ENCODE measurements at places on chromosomes 5 and 9.

GRCh38 chr5:139664727-139665351 lies 16.7 kb downstream of the CXXC5 start:
- no peak for DNase-seq

DNA sequence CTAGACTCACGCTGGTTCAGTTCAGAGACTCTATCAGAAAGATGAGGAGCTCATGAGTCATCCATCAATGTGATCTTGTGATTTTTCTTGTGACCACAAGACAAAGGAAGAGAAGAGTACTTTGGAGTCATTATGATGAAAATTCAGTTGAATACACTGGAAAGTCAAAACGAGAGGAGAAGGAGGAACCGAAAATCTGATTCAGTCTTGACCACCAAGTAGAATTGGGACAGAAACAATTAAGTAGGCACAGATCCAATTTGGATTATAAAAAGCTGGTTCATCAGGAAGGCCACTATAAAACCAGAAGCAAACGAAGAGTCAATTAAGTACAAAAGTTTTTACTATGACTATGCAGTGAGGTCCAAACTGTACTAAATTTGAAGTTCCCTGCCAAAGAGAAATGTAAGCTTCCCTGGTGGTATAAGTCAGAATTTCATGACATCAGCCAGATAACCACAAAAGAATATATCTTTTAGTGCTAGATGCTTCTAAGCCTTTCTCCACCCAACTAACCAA lies 90.9 kb downstream of the THBS4 start:
- no peak for DNase-seq

DNA sequence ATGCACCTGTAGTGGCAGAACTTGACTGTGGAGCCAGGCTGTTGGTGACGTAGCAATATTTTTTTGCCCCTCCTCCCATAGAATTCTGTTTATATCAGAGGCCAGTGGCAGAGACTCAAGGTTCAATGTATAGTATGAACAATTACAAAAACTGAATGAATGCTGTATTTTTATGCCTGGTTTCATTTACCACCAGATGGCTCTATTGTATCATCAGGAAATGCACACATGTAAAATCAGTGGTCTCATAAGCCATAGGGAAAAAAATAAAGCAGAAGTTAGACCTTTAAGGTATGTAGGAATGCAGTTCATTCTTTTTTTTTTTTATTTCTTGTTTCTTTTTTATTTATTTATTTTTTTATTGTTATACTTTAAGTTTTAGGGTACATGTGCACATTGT lies 43.6 kb downstream of the CCDC192 start:
- DNase-seq, result no peak

DNA sequence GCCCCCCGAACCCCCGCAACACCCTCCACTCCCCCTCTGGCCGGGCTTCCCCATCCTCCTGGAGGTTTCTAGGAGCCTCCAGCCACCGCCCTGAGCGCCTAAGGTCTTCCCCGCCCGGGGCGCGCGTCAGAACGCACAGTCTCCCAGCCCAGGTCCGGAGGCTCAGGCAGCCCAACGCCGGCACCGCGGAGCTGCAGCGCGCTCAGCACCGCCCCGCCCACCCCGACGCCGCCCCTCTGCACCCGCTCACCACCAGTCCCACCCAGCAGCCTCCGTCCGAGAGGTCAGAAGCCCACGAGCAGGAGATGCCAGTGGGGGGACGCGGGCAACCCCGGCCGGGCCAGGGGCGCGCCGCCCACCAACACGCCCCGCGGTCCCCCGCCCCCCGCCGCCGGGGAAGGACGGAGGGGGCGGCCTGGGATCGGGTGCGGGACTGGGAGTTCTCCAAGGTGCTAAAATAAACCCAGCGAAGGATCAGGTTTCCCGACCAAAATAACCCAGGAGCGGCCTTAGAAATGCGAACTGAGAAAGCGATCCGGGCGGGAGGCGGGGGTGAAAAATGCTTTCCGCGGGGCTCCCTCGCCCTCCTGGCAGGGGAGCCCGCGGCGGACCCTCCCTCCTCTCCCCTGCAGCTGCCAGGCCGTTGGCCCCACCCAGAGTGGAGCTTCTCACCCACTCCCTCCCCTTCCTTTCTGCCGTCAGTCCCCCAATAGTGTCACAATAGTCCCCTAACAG lies 6.5 kb upstream of the FAM78A start:
- DNase-seq, result no peak

GRCh38 chr9:14362175-14362574 lies 48.2 kb upstream of the NFIB start:
- DNase-seq, result no peak

GRCh38 chr9:25677301-25678146 lies 720 bp downstream of the TUSC1 start:
- no peak for DNase-seq

DNA sequence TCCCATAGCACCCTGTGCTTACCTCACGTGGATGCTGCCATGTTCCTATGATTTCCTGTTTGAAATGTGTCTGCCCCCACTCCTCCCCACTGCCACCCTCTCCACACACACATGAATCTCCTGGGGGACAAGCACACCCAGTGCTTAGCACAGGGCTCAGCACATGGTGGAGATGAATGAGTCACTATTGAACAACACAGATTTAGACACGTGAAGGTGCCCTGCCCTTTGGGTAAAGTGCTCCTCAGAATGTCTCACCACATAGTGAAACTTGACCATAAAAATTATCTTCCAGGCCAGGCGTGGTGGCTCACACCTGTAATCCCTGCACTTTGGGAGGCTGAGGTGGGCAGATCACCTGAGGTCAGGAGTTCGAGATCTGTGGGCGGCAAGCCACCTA lies 98.8 kb upstream of the PCA3 start:
- DNase-seq, result no peak

GRCh38 chr5:64569858-64570257 lies 64.0 kb downstream of the RGS7BP start:
- no peak for DNase-seq

DNA sequence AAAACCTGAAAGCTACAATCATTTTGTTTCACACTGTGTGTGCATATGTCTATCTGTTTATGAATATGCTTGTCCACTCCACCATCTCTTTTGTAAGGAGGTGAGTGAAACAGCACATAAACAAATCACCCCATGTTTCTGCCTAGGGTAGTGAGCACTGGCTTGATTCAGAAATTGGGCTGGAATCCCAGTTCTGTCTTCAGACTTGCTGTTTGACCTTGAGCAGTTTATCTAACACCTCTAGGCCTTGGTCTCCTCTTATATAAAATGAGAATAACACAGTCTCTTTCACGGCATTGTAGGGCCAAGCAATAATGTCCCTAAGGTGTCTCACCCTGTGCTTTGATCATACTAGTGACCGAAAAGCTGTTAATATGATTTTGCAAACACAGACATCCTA lies 61.2 kb downstream of the ZNF366 start:
- no peak for DNase-seq

DNA sequence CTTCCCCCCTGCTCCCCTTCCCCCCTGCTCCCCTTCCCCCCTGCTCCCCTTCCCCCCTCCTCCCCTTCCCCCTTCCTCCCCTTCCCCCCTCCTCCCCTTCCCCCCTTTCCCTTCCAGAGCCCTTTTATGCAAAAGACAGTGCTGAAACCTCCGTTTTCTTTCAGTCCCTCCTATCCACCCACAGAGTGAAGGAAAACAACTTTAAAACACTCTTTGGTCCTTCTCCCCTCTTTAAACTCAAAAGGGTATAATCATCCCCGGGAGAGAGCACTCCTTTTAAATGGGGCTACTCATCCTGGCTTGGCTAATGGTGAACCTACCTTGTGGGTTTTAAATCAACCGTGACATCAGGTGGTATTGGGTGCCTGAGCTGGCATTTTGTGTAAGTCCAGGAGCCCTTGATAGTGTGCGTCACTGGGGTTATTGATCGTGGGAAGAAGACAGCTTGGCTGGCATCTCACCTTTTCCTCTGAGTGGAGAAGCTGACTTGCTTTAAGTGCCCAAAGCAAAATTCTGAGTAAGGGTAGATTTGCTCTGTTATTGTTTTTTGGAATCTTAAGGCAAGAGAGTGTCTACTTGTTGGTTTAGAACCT lies 2.7 kb downstream of the LARP1 start:
- DNase-seq, result peak; percentile 21

- no peak for DNase-seq
These were observed 176.3 kb downstream of the TMEM161B start for GRCh38 chr5:88092358-88092757.

DNA sequence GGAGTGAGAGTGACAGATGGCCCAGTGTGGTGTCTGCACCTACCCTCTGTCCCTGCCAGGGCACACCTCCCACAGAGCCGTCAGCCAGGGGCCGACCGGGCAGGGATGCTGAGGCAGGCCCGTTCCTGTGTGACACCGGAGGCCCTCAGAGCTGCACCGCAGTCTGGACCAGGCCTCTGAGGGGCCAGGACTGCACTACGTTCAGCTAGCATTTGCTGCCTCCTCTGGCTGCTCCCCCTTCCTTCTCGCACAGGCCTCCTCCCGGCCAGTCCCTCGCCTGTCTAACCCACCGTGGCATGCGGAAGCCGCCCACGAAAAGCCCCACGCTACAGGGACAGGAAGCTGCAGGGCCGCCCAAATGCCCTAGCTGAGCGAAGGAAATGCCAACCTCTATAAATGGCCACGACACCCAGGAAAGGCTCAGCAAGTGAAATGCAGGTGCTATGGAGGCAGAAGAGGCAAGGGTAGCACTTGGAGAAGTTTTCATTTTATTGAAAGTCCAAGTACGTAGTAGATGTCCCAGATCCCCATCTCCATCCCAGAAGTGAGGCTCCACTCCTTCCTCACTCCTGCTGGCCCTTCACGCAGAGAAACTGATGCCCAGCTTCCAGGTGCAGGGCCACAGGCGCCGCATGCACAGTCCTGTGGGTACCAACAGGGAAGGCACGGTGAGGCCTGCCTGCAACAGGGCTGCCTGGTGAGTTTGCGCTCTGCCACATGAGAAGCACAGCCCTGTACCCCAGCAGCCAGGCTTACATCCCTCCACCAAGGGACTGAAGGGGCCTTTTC lies 38.7 kb downstream of the MAPK9 start:
- DNase-seq, result no peak

- DNase-seq, result no peak
These were observed 92.7 kb downstream of the SGCD start for GRCh38 chr5:156419661-156420060.

DNA sequence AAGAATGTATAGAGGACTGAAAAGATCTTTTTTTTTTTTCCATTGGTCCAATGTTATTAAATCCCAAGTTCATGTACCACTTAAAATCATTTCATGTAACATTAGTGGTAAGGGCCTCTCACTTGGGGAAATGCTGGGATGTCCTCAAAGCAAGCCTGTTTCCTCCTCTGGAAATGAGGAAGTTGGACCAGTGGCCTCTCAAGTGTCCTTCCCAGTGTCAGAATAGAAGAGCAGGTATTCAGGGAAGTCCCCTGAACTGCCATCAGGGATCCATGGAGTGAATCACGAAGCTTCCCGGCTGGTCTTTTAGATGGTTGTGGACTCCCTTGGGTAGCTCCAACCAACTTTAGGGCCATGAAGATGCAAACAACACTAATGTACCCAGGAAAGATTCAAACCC lies 55.2 kb upstream of the AFAP1L1 start:
- DNase-seq, result no peak

- no peak for DNase-seq
These were observed 59.3 kb downstream of the ZFAND5 start for GRCh38 chr9:72305707-72306106.

DNA sequence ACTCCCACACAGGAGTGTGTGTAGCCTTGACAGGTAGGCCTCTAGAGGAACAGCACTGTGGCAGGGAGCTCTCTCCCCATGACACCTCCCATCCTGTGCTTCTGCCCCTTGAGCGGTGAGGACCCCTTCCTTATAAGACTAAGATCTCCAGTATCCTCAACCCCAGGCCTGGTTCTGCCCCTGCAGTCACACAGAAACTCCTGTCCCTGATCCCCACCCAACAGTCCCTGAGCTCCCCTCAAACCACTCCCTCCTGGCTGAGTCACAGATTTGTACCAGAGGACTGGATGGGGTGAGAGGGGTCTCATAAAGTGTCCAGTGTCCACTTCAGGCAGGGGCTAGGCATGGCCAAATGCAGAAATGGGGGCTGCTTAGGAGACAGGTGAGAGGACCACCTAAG lies 47.8 kb upstream of the CDKN2AIPNL start:
- no peak for DNase-seq

GRCh38 chr5:115068239-115069086 lies 101.2 kb downstream of the TRIM36 start:
- no peak for DNase-seq

DNA sequence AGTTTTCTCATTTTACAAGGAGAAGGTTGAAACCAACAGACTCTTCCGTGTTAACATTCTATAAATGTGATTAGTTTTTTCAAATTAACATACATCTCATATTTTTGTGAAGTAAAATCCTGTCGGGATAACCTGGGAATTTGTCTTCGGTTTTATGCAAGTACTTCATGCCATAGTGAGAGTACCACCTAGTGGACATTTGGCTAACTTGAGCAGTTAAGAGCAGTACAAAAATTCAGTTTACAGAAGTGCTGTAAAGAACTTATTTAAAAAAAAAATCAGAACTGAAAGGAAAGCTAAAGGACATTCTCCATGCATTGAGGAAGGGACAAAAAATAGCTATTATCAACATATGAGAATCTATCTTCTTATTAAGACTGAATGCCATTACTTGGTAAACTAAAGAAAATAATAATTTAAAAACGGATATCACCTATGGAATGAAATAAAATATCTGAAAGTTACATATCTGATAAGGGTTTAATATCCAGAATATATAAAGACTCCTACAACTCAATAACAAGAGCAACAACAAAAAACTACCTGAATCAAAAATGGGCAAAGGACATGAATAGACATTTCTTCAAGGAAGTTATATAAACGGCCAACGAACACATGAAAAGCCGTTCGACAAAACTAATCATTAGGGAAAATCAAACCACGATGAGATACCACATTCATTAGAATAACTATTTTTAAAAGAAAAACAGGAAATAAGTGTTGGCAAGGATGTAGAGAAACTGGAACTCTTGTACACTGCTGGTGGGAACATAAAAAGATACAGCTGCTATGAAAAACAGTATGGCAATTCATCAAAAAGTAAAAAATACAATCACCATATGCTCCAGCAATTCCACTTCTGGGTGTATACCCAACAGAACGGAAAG lies 117.0 kb upstream of the GNA14 start:
- no peak for DNase-seq

DNA sequence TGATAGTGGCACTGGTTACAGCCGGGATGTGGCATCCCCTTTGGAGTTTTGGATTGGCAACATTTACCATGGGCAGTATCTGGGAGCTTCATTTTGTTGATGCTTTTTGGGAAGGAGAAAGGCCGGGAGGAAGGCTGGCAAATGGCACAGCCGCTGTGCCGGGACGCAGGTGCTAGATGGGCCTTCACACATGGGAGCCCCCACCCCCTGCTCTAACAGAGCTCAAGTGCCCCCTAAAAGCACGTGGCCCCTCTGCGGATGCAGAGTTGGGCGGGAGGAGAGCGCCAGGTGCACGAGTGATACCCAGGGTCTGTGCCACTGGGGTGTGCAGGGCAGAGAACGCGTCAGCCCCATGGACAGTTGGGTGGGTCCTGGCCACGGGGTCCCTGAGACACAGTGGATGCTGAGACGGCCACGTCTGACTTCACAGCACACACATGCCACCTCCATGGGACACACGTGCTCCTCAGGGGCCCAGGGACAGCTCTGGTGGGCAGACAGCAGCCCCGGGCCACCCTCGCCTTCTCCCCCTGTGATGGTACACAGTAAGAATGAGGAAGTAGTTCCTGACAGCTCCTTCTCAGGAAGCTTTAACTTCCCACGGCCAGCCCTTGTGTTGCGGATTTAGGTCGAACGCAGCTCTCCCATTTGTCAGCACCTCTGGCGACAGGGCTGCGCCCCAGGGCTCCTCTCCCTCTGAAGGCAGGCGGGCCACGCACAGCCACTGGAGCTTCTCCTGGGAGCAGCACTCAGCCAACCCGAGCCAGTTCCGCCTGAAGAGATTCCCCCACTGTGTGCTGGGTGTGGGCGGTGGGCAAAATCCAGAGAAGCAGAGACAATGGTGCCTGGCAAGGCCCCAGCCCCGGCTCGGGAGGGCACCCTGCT lies 10.8 kb downstream of the SLC9A3 start:
- DNase-seq, result no peak
